ENCODE measurements at places on chromosomes 3 and 15.

DNA sequence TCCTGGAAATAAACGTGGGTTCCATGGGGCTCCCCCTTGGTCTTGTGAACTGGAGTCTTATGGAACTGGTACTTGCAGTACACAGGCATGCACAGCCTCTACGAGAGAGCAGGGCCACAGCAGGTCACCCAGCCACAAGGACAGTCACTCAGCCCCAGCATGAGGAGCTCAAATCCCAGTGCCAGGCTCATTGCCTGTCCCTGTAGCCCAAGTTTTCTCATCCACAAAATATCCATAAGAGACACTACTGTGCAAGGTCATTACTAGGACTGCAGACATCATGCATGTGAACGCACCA is 48.0 kb downstream of the CFAP92 start:
- DNase-seq: no peak

DNA sequence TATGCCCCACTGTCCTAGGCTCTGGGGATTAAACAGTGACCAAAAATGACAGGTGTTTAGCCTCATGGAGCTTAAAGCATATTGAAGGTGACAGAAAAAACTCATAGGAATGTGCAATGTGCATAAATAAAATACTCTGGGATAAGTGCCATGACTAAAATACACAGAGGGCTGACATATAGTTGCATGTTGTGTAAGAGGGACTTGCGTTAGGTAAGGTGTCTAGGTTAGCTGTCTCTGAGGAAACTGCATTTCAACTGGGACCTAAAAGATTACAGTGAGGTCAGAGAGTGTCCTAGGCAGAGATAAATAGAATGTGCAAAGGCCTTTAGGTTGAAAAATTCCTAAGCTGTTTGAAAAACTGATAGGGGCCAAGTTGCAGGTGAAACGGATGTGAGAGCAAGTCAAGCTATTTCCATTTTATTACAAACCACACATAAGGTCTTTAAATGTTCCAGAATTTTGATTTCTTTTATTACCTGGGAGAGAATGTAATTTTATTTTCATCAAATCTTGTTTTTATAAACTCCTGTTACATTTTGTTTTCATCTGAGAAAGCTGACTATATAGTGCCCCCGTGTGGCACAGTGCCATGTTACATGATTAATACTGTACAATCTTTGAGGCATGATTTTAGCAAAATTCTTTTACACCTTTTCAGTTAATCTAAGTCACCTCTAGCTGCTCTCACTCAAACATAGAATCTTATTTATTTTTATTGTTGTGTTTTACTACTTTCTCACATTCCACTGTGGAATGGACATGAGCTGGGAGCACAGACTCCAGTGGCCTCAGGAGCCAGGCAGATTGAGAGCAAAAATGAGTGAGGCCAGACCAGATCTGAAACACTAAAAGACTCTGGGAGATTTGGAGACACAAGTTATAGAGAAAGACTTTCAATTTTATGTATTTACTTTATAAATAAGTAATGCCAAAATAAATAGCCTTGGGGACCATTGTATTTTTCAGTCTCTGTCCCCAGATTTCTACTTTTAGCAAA is 259.6 kb upstream of the ZNF717 start:
- no peak for DNase-seq

DNA sequence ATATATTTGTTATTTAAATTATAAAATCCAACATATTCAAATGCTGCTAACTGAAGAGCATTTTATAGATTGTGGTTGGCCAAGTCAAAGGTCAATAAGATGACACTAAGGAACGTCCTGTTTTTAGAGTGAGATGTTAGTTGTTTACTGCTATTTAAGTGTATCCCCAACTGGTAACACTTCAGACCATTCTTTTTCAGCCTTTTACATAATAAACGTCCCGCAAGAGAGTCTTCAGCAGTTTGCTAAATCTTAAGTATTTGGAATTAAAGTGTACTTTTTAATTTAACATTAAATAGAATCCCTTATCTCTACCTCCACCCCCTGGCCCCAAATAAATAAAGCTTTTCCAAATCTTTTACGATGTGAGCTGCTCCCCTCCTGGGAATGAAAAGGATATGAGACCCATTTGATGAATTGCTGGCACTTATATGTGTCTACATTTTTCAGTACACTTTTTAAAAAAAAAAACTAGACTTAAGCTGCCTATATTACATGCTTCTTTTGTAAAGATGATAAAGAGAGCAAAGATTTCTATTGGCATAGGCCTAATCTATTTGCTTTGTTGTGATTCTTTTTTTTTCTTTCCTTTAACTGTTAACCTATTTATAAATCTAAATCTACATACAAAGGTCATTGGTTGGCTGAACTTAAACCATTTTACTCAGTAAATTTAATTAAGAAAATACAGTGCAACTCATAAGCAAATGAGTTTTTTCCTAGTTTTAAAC is 101.8 kb upstream of the SKOR1 start:
- no peak for DNase-seq

DNA sequence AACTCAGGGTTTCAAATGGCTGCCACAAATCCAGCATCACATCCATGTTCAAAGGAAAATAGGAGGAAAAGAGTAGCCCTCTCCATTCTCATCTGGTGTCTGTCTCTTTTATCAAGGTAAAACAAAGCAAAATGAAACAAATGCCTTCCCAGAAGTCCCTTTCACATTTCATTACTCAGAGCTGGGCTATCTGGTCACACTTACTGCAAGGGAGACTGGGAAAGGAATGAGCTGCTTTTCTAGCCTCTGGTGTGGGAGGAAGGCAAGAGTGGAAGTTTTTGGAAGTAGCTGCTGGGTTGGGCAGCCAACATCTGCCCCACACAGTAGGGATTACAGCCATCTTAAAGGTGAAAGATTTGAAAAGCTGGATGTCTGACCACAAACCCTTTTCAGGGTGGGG is 51.8 kb downstream of the KLF15 start:
- DNase-seq: no peak

DNA sequence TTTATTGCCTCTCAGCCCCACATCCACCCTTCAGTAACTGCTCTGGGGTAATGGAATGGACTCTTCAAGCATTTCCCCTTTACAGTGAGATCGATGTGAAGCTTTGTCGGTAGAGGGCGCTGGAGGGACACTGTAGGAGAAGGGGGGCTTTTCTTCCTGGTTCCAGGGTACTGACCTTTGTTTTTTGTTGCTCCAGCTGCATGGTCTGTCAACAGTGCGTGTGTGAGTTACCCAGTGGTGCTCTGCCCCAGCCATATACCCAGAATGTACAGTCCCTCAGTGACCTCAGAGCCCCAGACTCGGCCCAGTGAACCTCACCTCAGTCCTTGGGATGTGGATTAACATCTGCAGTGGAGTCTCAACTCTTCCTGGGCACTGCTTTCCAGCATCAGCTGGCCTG is 180.3 kb upstream of the TSC22D2 start:
- no peak for DNase-seq

DNA sequence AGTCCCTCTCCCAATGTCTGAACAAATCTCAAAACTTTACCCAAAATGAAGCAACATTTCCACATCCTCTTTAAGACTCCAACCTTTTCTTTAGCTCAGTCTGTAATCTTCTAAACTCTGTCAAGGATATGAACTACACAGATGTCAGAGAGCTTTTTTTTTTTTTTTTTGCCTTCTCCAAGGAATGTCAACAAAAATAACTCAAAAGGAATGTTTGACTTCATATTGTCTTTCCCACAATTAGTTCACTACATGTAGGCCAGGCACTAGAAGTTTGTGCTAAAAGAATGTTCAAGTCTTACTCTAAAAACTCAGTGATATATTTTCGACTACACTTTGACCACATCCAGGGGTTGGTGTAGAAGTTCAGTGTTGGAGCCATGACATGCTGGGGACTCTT is 37.1 kb downstream of the ADAMTS9 start:
- no peak for DNase-seq

DNA sequence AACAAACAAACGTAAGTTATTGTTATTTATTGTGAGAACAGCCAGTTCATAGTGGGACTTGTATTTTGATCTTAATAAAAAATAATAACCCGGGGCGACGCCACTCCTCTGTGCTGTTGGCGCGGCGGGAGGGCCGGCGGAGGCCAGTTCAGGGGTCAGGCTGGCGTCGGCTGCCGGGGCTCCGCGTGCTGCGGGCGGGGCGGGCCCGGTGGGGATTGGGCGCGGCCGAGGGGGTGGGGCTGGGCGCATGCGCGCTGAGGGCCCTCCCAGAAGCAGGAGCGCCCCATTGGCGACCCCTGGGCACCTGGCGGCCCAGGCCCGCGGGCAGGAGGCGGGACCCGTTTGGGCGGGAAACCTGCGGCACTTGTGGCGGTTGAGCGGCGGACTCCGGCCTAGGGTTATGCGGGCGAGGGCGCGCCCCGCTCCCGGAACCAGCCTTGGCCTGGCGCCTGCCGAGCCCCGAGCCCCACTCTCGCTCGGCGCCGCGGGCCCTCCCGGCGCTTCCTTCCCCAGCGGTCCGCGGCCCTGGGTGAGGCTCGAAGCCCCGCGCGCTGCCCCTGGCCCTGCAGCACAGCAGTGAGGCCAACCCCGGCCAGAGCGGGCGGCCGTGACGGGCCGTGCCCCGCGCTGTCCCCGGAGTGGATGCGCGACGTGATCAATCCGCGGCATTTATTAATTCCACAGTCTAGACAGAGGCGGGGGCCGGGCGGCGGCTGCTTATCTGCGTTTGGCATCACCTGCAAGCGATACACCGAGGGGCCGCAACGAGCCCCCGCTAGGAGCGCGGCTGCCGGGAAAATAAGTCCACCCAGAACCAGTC is 6.0 kb downstream of the ISL2 start:
- no peak for DNase-seq

DNA sequence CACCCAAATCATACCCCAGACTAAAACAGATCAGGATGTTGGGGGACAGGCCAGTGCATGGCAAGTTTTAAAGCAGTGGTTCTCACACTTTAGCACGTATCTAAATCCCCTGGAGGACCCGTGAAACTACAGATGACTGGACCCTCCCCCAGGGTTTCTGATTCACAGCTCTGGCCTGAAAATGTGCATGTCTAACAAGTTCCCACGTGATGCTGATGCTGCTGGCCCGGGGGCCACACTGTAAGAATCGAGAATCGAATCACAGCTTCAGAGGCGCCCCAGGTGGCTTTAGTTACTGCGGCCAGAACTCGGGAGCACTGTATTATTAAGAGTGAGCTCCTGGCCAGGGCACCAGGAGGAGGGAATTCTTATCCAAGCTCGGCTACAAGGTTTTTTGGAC is 11.6 kb downstream of the ADAMTS17 start:
- no peak for DNase-seq

DNA sequence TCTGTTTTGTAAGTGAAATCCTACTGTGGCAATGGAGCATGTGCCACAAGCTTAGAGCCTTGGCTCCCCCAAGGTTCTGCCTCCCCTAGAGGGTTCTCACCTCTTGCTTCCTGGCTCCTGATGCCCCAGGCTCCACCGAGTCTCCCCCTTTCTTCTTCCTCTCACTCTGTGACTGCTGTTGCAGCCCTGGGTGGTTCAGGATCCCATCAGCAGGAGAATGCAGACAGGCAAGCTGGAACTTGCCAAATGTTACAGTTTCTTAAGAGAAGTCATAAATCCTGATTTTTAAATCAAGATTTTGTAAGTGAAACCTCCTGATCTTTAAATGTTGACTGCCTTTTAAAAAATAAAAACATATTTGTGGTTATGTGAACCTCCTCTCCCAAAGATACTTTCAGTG is 133.9 kb downstream of the CCNL1 start:
- no peak for DNase-seq

- no peak for DNase-seq
Measured at GRCh38 chr15:29638781-29639180, 183.5 kb downstream of the TJP1 start.

GRCh38 chr3:23264413-23264812 is 61.3 kb downstream of the UBE2E2 start:
- no peak for DNase-seq

DNA sequence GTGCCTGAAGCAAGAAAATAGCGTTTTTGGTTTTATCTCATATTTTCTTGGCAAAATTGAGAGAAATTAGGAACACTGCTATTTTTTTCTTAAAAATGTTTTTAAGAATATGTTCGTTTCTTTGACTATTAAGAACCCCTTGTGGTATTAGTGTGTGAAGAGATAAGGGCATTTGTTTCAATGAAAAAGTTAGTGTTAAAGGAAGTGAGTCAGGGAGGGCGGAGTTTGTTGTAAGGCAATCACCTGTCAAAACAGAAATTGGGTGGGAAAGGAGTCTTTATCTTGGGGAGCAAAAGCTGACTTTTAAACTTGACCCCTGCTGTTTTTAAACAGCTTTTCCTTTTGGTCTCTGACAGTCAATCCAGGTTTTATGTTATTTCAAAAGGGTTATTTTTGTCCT is 4.2 kb downstream of the RAP2B start:
- DNase-seq: no peak

DNA sequence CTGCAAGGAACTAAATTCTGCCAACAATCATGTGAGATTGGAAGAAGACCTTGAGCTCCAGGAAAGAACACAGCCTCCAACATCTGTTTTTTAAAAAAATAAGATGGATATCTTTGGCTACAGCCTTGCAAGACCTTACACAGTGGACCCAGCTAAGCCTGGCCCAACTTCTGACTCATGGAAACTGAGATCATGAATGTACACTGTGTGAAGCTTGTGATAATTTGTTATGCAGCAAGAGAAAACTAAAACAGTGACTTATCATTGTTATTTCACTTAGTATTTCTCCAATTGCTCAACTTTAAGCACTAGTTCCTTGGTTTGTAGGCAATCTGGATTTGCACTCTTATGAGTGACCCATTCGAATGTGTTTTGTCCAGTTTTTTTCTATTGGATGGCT is 29.3 kb downstream of the SHQ1 start:
- DNase-seq: no peak

GRCh38 chr3:41075975-41076374 is 123.3 kb upstream of the CTNNB1 start:
- no peak for DNase-seq

GRCh38 chr15:26070095-26070532 is 207.0 kb upstream of the ATP10A start:
- no peak for DNase-seq

- DNase-seq: no peak
Measured at GRCh38 chr3:195140816-195141793, 129.9 kb downstream of the XXYLT1 start.

GRCh38 chr3:133487920-133488540 is 85.5 kb upstream of the CDV3 start:
- DNase-seq: no peak

GRCh38 chr3:169389211-169389924 is 274.1 kb downstream of the MECOM start:
- no peak for DNase-seq

DNA sequence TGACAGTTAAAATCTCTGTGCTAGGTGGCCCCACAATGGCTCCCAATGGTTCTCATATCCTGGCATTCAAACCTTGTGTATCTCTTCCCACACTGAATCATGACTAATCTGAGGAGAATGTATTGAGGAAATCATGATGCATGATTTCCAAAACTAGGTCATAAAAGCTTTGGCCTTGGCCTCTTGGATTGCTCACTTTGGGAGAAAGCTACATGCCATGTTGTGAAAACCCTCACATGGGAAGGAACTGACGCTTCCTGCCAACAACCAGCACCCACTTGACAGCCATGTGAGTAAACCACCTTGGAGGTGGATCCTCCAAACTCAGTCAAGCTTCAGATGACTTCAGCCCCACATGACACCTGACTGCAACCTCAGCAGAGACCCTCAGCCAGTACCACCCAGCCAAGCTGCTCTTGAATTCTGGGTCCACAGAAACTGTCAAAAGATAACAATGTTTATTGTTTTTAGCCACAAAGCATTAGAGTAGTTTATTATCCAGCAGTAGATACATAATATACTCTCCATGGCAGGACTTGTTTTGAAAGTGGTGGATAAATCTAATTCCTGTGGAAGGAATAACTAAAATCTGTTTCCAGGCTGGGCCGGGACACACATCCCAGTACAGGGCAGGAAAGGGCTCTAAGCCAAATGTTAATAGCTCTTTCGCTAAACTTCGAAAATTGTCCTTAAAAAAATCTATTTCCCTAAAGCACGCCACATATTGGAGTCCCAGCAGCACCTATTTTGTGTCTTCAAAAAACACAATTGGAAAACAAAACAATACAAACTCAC is 1.0 kb upstream of the ZNF620 start:
- DNase-seq: no peak
